ENCODE measurements at places on chromosomes 5 and 9.

DNA sequence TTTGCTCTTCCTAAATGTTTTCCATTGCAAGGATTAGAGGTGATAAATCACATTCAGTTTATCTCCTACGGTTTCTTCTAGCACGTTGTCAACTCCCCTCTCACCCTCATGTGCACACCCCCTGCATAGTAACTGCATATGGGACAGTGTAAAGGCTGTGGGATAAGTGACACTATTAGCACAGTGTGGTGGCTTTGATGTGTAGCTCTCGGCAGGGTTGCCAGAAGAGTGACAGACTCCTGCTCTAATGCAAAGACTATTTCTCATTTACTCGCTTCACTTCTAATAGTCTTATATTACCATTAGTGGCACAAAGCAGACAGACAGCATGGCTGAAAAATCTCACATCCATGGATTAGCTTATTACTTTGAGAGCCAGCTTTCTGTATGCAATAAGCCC lies 454.6 kb downstream of the CETN3 start:
- DNase-seq: no peak

- no peak for DNase-seq
These were observed 4.9 kb upstream of the PGGT1B start for GRCh38 chr5:115267617-115268016.

DNA sequence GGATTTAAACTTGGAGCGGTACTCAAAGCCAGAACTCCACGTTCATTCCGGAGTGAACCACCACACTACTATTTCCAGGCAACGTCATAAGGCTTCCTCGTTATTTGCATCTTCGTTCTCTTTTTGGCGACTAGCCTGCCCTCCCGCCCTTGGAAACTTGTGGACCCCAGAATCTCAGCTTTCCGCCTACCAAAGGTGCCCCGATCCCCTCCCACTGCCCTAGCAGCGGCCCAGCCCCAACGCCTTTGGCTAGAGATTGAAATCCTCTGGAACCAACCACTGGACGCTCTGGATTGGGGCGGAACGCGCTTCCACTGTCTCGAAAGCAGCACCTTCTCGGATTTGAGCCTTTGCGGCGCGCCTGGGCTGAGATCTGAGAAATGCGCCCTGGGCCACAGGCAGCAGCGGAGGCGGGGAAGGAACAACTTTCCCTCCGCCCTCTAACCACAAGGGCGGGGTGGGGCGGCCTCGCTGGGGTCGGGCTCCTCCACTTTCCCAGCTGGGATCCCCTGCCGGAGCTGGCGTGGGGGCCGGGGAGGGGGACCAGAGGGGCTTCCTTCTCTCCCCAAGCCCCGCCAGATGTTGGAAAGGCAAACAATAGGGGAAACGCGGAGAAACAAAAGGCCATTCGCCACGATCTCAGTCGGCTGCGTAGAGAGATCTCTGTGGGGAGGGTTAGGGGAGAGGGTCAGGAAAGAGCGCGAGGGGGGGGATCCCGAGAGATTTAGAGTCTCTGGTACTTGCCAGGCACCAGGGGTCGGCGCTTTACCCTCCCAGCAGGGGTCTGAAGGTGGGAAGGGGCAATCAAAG lies 1.3 kb downstream of the MOB3B start:
- no peak for DNase-seq

DNA sequence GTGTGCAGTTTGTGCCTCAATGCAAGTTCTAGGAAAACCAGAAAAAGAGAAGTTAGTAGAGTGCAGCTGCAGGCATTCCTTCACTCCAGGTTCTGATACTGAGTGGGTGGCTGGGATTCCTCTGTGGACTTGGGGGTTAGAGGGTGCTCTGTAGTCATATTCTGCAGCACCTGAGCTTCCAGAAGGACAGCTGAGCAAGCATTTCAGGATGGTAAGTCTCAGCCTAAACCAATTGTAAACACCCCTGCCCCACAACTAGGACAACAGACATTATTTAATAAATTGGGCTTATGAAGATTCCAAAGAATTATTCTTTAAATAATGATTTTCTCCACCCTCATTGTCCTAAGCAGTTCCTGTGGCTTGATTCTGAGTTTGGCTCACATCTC lies 9.1 kb downstream of the FAXDC2 start:
- no peak for DNase-seq

GRCh38 chr5:14190194-14191164 lies 47.3 kb downstream of the TRIO start:
- DNase-seq: no peak

DNA sequence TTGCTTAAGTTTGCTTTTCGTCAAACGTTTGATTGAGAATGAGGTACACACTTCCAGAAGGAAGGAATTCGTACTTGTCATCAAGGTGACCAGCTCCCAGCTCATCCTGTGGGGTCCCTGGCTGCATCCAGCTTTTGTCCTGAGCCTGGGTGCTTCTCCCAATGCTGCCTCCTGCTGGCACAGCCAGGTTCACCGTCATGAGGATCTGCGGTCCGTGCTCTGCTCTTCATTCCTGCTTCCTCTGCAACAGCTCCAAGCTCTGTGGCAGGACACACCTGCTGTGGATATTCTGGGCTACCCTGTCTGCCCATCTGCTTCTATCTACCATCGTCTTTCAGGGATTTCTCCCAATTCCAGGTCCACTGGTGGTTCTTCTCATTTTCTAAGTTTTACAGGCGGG lies 13.3 kb upstream of the UBE2QL1 start:
- no peak for DNase-seq

GRCh38 chr5:76521240-76521758 lies 101.9 kb downstream of the F2RL2 start:
- no peak for DNase-seq

DNA sequence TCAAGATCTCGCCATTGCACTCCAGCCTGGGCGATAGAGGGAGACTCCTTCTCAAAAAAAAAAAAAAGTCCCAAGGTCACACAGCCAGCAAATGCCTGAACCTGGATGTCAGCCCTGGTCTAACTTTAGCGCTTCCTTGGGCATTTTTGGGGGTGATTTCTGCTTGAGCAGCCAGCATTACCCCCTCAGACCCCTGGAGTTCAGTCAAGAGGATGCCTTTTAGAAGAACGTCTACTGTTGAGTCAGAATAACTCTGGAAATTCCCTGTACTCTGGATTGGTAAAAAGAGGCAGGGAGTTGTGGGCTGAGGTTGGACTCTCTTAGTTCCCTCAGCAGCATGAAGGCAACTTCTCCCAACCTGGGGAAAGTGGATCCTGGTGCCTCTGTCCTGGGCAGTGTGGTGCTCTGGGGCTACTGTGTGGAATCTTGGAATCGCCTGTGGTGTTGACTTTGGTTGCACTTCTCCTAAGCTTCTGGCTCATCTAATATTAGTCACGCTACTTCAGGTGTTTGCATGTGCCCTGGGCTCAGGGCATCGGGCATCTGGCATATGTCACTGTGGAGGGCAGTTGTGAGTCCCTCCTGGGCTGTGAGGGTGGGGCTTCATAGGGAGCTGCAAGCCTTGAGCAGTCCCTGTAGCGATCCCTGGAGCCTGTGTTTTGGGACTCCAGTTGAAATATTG lies 32.2 kb downstream of the STXBP1 start:
- no peak for DNase-seq

DNA sequence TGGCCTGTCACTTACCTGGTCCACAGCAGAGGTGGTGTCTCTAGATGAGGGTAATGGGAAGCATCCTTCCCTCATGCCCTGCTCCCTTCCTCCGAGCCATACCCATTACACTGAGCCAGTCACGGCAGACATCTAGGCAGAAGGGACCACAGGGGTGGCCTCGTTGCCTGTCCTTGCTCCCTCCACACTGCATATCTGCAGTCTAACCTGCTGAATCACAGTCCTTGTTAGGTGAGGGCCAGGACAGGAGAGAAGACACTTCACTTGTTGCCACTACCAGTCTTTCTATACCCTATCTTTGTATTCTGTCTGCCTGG lies 18.4 kb upstream of the SPINK4 start:
- DNase-seq: no peak

- no peak for DNase-seq
These were observed 89.2 kb upstream of the PRLR start for GRCh38 chr5:35319333-35320002.

GRCh38 chr5:5532306-5533076 lies 110.0 kb downstream of the ICE1 start:
- DNase-seq: no peak

GRCh38 chr5:52887066-52887465 lies 99.3 kb downstream of the ITGA1 start:
- no peak for DNase-seq

DNA sequence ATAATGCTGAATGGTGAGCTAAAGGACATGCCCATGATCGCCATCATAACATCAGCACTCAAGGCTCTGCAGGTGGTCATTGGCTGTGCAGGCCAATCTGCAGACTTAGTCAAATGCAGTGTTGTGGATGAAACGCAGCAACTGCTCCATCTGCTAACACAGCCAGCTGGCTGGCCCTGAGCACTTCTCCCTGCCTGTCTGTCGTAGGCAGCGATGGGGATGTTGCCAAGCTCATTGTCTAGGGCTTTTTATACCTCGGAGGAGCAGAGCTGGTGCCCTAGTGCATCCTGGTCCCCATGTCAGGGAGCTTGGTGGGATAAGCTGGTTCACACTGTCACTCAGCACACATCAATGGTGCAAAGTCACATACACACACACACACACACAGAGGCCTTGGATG lies 189.4 kb downstream of the TENT4A start:
- no peak for DNase-seq

DNA sequence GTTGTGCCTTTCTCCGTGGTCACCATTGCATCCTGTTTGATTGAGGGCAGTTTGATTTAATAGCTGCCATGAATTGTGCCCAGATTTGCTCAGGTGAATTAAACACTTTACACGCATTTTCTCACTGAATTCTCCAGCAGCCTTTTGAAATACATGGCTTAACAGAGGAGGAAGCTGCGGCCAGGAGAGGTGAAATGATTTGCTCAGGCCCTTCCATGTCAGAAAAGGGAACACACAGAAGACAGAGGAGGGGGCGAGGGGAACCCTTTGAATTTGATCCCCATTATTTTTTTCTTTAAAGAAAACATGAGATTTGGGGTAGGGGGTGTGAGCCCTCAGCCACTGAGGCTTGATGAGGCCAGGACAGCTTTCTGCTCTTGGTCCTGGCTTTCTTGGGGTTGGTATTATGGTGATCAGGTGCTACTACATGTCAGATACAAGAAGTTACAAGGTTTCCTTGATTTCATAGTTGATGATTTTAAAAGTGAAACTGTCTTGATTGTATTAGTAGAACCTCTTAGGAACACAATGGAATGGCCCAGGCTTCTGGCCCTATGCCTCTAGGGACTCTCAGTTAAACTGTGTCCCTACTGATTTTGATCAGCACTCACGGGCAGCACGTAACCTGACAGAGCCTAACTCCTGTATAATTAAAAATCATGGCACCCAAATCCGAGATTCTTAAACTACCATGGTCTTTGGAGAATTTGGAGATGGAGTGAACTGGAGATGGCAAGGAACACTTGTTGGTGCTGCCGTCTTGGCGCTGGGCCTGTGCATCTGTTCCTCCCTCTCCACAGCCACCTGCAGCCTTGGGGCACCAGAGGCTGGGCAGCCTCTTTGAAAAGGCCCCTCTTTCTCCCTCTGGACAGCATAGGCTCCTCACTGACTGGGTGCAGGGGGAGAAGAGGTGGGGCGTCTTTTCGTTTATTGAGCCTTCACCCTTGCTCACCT lies 107.9 kb downstream of the TRIO start:
- no peak for DNase-seq

DNA sequence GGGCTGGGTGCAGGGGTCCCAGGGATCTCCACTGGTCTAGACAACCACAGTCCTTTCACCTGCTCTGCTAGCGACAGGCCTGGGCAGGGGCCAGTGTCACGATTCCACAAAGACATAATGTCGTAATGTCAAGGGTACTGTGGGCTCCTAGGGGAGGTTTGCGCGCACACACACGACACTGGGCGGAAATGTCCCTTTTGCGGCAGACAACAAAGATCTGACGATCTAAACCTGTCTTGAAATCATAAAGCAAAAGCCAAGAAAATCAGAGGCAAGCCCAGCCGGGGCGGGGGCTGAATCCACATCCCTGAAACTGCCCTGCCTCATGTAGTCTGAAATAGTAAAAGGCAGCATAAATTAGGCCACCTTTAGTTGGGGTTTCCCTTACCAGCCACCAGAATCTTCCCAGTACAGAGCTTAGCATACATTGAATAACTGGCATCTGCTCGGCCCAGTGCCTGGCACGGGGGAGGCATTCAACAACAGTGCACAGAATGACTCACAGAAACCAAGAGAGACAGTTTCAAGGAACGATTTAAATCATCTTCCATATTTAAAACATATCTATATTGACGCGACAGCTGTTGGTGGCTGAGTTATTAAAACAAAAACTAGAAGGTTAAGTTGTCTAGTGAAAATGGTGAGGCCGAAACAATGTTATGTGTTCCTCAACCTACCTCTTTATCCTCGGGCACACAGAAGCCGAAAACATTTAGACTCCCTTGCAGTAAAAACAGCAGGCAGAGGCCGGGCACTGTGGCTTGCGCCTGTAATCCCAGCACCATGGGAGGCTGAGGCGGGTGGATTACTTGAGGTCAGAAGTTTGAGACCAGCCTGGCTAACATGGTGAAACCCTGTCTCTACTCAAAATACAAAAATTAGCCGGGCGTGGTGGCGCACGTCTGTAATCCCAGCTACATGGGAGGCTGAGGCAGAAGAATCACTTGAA lies 151.0 kb downstream of the MYO10 start:
- DNase-seq: no peak

GRCh38 chr9:105206821-105207699 lies 37.4 kb upstream of the SLC44A1 start:
- no peak for DNase-seq

DNA sequence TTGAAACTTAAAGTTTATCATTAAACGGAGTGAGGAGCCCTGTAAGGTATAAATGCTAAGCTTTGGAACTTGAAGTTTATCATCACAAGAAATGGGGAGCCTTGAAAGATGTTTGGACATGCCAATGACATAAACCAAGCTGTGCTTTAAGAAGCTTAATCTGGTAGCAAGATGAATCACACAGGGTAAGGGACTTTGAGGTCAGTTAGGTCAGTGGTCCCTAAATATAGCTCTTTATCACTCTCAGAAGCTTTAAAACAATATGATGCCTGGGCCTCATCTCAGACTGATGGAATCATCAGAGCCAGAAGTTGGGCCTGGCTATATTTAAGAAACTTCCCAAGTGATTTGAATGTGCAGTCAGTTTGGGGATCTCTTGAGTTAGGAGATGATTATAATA lies 85.7 kb downstream of the TNC start:
- DNase-seq: no peak

All from NK-92 treated with Interleukin-12 subunit alpha and Interleukin-12 subunit beta, amount 100 ng/mL, for 24 hours (cell line).